ENCODE measurements at places on chromosomes 16 and 17. TPM values are rescaled to one million over a fixed set of nuclear protein-coding genes. Genes with fewer than 3 reads are reported as not detected.
A peak's percentile ranks its signal among the peaks of the same experiment; 100 is the strongest.

- no peak for DNase-seq
Observed at GRCh38 chr17:33964344-33964979, 290.6 kb upstream of the CCL2 start.

GRCh38 chr17:58338454-58338840 is 9.9 kb upstream of the TSPOAP1 start:
- DNase-seq = no peak

GRCh38 chr17:80786887-80787286 is 204.8 kb upstream of the CHMP6 start:
- DNase-seq = peak; percentile 8

- DNase-seq = no peak
Observed at GRCh38 chr17:55691666-55692065, 31.0 kb downstream of the TMEM100 start.

DNA sequence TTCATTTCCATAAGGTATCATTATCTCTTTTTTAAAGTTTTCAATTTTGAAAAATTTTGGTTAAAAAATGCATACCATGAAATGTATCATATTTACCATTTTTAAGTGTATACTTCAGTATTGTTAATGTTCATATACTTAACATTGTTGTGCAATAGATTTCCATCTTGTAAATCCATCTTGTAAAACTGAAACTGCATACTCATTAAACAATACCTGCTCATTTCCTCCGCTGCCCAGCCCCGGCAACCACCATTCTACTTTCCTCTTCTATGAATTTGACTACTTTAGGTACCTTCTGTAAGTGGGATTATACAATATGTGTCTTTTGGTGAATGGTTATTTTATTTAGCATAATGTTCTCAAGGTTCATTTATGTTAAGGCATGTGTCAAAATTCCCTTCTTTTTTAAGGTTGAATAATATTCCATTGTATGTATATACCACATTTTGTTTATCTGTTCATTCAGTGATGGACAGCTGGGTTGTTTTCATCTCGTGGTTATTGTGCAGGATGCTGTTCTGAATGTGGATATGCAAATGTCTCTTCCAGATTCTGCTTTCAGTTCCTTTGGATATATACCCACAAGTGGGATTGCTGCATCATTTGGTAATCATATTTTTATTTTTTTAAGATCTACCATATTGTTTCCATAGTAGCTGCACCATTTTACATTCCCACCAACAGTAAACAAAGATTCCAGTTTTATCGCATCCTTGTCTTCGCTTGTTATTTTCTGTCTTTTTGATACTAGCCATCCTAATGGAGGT is 6.7 kb downstream of the CCL2 start:
- DNase-seq = no peak

DNA sequence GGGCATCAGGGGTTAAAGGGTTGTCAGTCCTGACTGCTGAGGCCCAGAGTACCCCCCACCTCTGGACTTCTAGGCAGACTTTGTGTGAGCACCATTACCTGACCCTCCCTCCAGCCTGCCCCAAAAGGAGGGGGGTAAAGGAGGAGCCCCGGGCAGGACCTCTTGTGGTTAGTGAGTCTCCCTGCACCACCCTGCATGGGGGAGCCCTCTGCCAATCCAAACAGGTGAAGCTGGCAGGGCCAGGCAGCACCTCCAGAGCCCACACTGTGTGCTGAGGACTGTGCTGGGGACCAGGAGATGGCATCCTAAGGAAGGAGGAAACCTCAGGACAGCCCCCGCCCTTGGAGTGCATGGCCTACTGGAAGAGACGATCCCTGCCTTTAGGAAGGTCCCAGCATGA is 2.6 kb upstream of the KRT14 start:
- DNase-seq = no peak

- no peak for DNase-seq
Observed at GRCh38 chr16:80046848-80047247, 446.3 kb upstream of the MAF start.

GRCh38 chr16:73420244-73420643 is 372.3 kb upstream of the ZFHX3 start:
- no peak for DNase-seq

DNA sequence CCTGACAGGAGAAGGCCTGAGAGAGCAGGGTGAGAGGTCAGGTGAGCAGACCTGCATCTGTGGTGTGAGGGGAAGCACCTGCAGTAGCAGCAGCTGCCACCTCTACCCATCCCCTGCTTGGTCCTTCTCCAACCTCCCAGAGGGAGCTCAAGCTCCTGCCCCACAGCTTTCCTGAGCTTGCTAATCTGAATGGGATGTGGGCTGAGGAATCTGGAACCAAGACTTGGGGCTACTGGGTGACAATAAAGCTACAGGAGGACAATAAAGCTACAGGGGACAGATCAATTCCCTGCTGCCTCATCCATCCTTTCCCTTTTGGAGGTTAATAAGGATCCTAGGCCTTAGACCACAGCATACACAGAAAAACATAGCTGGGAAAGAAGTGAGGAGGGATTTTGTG is 4.9 kb upstream of the TBX4 start:
- no peak for DNase-seq

GRCh38 chr17:8697323-8697741 is 47.3 kb downstream of the CCDC42 start:
- DNase-seq = no peak

DNA sequence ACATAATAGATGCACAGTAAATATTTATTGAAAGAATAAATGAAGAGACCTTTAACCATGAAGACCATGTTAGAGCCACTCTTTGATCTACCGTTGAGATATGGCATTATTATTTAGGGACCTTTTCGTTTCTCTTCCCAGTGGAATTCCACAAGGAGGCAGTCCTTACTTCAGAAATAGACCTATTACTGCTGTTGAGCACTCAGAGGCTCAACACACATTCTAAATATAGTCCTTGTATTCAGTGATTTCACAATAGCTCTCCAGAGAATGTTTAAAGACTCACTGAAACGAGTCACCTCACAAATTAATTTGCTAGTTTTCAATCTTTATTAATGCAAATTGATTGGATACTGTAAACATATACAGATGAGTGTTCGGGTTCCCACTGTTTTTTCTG is 603.8 kb downstream of the CDH8 start:
- DNase-seq = no peak

GRCh38 chr17:27985736-27986399 is 56.6 kb upstream of the NLK start:
- no peak for DNase-seq

DNA sequence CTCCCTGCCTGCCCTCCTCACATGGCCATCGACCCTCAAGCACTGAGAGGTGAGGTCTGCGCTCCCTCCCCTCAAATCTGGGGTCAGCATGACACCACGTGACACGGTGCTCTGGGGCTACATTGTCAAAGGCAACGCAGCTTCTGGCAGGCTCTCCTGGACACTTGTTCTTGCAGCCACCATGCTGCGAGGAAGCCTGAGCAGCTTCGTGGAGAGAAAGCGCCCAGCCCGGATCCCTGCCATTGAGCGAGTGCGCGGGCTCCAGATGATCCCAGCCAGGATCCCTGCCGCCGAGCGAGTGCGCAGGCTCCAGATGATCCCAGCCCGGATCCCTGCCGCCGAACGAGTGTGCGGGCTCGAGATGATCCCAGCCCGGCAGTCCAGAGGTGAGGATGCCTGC is 70.9 kb upstream of the METRNL start:
- no peak for DNase-seq

GRCh38 chr17:77619851-77620250 is 338.7 kb upstream of the TNRC6C start:
- DNase-seq = no peak

GRCh38 chr17:49035470-49036269 is 38.5 kb downstream of the IGF2BP1 start:
- DNase-seq = no peak

DNA sequence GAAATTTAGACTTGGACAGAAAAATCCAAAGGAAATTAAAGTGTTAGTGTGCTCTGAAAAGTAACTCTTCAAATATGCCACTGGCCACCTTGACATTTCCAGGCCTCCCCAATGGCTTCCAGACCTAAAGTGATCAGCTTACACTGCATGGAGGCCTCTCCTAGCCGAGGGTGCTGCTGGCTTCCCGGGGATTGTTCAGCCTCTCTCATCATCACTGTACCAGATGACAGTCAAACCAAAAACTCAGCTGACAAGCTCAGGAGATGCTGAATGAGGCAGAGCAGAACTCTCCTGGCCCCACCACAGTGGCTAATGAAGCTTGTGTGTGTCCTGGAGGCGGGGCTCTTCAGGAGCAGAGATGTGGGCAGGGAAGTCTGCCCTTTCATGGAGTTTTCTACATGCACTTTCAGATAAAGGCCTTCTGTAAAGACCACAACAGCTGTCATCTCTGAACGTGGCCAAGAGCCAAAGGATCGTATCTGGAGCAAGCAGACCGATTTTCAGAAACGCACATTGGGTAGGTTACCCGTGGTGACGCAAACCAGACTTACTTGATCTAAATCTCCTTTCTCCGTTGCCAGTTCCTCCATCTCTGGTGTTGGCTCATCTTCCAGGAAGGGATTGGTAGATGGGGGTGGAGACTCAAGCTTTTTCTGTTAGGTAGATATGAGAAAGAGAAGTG is 113.3 kb downstream of the VPS53 start:
- DNase-seq = no peak

GRCh38 chr17:40469805-40470675 is 26.8 kb downstream of the IGFBP4 start:
- DNase-seq = no peak

- DNase-seq = no peak
Observed at GRCh38 chr17:30933966-30934365, 12.2 kb downstream of the ADAP2 start.

DNA sequence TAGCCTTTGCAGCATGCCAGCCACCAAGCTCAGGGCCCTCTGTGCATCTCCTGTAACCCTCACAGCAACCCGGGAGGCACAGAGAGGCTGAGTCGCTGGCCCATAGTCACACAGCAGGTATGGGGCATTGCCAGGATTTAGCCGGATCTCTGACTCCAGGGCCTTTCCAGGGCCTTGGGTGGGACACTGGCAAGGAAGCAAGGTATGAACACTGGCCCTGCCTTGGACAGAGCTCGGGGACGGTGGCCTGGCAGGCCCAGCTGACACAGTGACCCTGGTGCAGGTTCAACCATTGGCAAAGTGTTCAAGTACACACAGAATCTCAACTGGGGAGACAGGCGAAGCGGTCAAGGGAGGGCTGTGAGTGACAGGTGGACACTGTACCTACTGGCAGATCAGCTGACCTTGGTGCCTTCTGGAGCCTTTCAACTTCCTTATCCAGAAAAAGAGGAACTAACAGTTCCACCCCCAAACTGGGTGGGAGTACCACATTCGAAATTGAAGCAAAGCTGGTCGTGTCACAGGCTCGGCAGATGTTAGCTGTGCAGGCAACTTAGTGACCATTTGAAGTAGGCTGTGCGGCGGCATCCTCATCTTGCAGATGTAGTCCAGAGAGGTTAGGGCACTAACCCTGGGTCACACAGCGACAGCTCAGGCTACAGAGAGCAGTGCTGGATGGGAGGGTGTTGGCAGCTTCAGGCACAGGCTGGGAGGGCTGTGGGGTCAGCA is 287.4 kb downstream of the SEC14L1 start:
- DNase-seq = no peak

DNA sequence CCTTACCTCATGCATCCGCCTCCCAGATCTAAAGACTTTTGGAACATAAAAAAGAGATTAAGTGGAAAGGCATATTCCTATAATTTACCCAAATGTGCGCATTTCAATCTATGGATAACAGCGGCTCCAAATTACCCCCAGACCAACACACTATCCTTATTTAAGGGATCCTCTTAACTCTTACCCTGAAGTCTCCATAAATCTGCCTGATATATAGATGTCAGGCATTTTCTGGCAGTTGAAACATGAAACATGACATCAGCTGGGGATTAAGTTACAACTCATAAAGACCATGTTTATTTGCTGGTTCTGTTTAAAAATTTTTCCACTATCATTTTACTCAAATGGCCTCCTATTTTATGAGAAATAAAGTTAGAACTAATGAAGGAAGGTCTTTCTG is 478.5 kb upstream of the SALL1 start:
- no peak for DNase-seq

DNA sequence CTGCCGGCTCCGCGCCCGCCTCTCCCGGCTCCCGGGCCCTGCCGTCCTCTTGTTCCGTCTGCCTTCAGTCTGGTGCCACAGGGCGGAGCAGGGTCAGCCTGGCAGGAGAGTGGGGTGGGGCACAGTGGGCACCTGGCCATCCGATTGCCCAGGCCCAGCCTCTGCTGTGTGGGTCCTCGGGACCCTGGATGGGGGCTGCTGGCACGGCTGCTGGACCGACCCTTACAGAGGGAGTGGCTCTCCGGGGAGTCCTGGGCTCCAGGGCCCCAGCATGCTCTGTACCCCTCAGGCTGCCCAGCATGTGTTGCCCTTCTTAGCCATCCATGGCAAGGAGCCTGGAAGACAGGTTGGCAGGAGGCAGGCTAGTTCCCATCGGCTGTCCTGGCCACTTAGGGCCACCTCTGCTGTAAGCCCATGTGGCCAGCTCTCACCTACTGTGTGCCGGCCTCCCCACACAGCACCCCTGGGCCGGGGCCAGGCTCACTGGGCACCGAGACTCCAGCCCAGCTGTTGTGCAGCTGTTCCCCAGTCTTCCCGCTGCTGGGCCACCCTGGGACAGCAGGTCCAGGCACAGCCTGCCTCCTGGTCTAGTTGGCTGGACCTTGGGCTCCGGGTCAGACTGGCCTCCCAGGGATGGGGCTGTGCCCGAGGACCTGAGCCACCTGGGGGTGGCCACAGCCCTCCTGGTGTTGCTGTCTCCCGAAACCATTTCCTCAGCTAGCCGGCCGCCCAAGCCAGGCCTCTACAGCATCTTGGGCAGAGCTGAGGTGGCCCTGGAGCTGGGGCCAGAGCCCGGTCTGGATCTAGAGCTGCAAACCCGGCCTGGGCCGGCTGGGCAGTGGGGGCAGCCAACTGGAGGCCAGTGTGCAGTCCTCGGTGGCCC is 24.9 kb downstream of the BAHCC1 start:
- no peak for DNase-seq

GRCh38 chr16:83728492-83728891 is 79.3 kb upstream of the HSBP1 start:
- DNase-seq = no peak

The NPIPA3 gene
- total RNA-seq = 0.34 TPM

The KRTAP4-16 gene
- not detected for total RNA-seq

The TBC1D28 gene
- total RNA-seq = not detected

The ZFPM1 gene
- 9.9 TPM for total RNA-seq

The JPH3 gene
- not detected for total RNA-seq

The KIF18B gene
- not detected for total RNA-seq

The DOC2B gene
- total RNA-seq = not detected
